ENCODE measurements at places on chromosomes 7 and 10. TPM values are rescaled to one million over a fixed set of nuclear protein-coding genes. Genes with fewer than 3 reads are reported as not detected.
A peak's percentile ranks its signal among the peaks of the same experiment; 100 is the strongest.

Gene GTPBP10
- total RNA-seq = 30.4 TPM

Gene BLNK
- total RNA-seq = not detected

Gene HSPB1
- 28.0 TPM for total RNA-seq

Gene FHIP2A
- 31.2 TPM for total RNA-seq

Gene SPAM1
- not detected for total RNA-seq

Gene NANOS1
- 0.11 TPM for total RNA-seq

Gene INMT
- not detected for total RNA-seq

Gene DDIT4
- total RNA-seq = 746 TPM

Gene HMX3
- 0.21 TPM for total RNA-seq

Gene FRMPD2
- total RNA-seq = not detected

Gene MCM10
- total RNA-seq = 71.0 TPM

Gene RPP38
- 18.3 TPM for total RNA-seq

Gene ASB10
- total RNA-seq = not detected

Gene KLF14
- not detected for total RNA-seq

Gene VPS37D
- 0.15 TPM for total RNA-seq

Gene PGAM2
- total RNA-seq = 2.4 TPM

Gene C10orf143
- 0.95 TPM for total RNA-seq

Gene NPSR1
- total RNA-seq = not detected

DNA sequence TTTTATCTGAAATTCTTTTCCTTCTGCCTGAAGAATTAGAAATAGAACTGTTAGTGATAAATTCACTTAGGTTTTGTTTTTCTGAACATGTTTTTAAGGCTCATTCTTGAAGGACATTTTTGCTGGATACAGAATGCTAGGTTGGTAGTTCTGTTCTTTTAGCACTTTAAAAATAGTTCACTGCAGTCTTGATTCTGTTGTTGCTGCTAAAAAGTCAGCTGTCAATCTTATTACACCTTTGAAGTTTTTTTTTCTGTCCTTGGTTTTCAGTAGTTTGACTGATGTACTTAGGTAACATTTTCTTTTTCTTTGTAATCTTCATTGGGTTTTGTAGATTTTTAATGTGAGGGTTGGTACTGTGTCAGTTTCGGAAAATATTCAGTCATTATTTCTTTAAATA lies 48.7 kb downstream of the C1GALT1 start:
- ATAC-seq = no peak

- no peak for ATAC-seq
These were observed 191.5 kb downstream of the WDR37 start for GRCh38 chr10:1247598-1248261.

- ATAC-seq = no peak
These were observed 1.2 kb downstream of the NACAD start for GRCh38 chr7:45087301-45088145.

- ATAC-seq = no peak
These were observed 53.0 kb downstream of the PHF14 start for GRCh38 chr7:11026452-11027359.

- no peak for ATAC-seq
These were observed 2.7 kb downstream of the GPR146 start for GRCh38 chr7:1046722-1047679.

GRCh38 chr7:69735582-69735981 lies 137.3 kb downstream of the AUTS2 start:
- ATAC-seq = no peak

GRCh38 chr10:127043301-127043700 lies 138.1 kb downstream of the DOCK1 start:
- ATAC-seq = no peak

GRCh38 chr10:46286991-46287693 lies at the start of gene ANTXRL:
Gene ANTXRL (plus strand): TSS chr10:46286997. CDS start chr10:46287263, 266 bp downstream.
- no peak for ATAC-seq

- ATAC-seq = peak; percentile 51
These were observed 50.9 kb downstream of the KLF6 start for GRCh38 chr10:3734111-3734510.

DNA sequence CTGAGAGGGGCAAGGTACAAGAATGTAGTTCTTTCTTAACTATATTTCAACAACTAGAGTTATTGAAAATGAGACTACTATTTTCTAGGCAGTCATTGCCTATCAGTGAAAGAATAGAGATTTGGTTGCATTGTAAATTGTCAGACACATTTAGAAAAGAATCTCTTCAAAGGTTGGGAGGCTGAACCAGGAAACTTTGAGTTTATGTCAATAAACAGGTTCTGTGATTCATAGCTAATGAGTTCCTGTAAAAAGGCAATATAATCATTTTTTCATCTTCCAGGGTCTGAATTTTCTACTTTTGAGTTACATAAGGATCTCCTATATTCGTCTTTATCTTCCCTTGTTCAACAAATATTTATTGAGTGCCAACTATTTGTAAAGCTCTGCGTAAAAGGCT lies 47.1 kb downstream of the MAGI2 start:
- ATAC-seq = no peak

DNA sequence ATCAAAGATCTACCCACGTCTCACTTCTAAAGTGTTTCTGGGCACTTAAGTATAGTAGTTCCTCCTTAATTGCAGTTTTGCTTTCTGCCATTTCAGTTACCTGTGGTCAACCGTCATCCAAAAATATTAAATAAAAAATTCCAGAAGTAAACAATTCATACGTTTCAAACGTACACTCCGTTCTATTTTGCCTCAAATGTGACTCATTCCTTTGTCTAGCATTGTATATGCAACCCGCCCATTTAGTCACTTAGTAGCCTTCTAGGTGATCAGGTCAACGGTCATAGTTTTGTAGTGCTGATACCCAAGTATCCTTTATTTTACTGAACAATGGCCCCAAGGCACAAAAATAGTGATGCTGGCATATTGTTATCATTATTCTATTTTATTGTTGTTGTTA lies 33.8 kb downstream of the HGF start:
- no peak for ATAC-seq

DNA sequence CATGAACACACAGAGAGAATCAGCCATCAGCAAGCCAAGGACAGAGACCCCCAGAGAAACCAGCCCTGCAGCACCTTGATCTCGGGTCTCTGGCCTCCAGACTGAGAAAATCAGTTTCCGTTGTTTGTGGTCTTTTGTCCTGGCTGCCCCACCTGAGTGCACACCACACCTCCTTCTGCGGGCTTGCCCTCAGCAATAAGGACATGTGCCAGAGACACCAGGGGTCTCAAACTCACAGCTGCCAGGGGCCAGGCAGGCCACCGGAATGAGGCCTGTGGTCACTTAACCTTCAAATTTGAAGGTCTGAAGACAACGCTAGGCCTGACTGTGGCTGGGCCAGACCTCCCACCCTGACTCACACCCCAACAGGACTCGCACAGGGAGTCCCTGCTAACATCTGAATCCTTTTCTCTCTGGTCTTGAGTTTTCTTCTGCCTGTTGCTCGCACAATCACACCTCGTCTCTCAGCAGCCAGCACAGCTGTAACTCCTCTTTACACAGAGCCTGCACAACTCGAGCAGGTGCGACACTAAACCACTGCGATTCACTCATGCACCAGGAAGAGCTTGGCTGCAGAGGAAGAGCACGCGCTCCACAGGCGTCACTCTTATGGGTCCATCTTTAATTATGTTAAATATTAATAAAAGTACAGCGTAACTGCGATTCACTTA lies 86.2 kb downstream of the CHST15 start:
- no peak for ATAC-seq

DNA sequence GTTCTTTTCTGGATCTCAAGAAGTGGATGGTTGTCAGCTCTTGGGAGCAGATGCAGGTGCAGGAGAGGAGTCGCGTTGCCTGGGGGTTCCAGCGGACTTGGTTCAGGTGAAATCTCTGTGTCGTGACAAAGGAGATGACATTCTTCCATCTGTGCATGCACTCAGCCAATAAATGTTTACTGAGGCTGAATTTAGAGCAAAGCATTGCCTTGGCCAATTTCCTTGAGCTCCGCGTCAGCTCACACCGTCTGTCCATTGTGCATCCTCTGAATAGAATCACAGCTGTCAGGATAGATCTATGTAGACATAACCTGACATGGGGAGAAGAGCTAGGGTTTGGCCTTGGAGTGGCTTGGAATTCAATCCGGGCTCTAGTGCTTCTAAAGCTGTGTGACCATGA lies 343.7 kb downstream of the GLRX3 start:
- no peak for ATAC-seq

DNA sequence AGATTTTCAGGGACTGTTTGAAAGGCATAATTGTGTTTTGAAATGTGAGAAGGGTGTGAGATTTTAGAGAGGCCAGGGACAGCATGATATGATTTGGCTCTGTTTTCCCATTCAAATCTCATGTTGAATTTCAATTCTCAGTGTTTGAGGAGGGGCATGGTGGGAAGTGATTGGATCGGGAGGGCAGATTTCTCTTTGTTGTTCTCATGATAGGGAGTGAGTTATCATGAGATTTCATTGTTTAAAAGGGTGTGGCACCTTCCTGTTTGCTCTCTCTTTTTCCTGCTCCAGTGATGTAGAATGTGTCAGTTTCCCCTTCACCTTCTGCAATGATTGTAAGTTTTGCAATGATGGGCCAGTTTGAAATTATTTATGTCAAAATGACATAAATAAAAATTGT lies 113.0 kb upstream of the PCDH15 start:
- ATAC-seq = no peak

DNA sequence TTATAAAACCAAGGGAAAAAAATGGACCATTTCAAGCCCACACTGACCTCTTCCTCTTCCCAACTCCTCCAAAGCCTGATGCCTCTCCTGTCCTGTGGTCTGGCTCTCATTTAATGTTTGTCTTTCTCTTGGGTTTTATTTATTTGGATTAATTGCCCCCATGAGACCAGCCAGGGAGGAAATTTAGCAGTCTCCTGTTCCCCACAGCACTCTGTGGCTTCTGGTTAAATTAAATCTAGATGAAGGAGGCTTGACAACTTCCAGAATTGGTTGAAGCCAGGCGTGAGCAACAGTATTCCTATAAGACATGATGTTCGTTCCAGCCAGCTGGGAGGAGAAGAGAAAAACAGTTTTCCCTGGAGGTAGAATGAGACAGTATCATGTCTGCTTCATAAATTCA lies 15.1 kb upstream of the PRLHR start:
- ATAC-seq = no peak

DNA sequence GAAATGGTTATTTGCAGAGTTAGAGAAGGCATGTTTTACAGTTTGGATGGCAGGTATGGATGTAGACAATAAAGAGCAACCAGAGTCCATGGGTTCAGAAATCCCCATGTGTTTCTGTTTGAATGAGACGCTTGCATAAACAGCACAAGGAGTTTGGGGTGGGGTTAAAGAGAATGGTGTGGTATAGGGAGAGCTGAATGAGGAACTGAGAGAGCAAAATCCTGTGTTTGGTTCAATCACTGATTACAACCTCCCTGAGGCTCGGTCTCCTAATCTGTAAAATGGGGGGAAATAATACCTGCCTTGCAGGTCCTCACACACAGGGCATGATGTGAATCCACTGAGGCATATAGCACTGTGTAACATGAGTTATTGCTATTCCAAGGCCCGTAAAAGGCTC lies 23.7 kb downstream of the CAV1 start:
- no peak for ATAC-seq

GRCh38 chr7:20395511-20395910 lies 64.8 kb downstream of the ITGB8 start:
- no peak for ATAC-seq

DNA sequence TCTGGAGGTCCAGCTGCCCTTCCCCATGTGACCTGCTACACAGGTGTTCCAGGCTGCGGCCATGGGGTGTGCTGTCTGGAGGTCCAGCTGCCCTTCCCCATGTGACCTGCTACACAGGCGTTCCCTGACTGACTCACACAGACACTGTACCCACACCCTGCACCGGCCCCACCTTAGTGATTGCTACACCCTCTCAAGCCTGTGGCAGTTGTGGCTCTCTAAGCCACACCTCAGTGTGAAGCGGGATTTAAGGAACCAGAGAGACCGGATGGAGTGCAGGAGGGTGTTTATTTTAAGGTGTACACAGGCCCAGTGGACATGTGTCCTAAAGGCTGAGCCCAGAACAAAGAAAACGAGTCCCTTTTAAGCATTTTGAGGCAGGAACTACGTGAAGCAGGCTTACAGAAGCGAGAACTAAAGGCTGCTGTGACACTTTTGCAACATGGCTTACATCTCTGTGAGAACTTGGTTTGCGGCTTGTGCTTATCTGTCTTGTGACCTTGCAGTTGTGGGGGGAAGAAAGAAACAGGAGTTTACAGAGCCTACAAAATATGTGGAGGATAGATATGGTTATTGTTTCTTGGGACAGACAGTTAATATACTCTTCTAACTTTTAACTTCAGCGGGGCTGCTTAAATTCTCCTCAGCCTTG lies 326.4 kb downstream of the PAXIP1 start:
- no peak for ATAC-seq

DNA sequence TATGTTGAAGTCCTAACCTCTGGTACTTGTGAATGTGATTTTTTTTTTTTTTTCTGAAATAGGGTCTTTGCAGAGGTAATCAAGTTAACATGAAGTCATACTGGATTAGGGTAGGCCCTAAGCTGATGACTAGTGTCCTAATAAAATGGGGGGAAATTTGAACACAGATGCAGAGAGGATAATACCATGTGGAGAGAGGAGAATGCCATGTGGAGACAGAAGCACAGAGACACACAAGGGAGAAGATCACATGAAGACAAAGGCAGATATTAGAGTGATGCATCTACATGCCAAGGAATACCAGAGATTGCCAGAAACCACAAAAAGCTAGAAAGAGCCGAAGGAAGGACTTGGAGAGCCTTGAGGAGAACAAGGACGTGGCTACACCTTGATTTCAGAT lies 28.5 kb upstream of the ARMC3 start:
- ATAC-seq = no peak

DNA sequence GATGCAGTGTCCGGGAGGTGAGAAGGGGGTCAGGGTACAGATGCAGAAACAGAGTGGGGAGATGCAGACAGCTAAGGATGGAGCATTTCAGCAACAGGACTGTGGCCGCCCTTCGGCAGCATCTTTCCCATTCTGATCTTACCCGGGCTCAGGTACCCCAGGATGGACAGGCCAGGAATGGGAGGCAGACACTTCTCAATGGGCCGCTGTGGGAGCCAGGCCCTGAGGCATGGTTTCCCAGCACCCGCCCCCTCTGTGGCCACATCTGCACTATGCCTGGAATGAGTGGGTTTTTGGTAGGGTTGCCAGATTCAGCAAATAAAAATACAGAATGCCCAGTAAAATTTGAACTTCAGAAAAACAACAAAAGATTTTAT lies 105.2 kb upstream of the CTBP2 start:
- ATAC-seq = no peak

- ATAC-seq = no peak
These were observed 71.8 kb downstream of the SGCE start for GRCh38 chr7:94584113-94584512.

DNA sequence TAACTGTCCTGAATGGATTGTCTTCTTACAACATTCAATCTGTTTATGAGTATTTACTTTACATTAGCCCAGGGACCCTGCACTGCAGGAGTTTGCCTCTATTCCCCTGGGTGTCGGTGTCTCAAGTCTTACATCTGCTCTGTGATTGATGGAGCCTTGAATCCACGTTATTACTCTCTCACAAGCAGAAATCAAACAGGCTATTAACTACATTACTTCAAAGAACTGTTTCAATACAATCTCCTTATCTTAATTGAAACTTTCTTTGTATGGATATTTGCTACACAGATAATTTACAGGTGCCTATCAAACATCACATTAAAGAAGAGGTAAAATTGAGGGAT lies 3.1 kb upstream of the ARID5B start:
- no peak for ATAC-seq
